ENCODE measurements at places on chromosomes 1 and 21. TPM values are rescaled to one million over a fixed set of nuclear protein-coding genes. Genes with fewer than 3 reads are reported as not detected.

The EFNA1 gene
- total RNA-seq: 10.2 TPM

The GCSAML gene
- total RNA-seq: not detected

The CSF3R gene
- total RNA-seq: not detected

The IGFN1 gene
- total RNA-seq: not detected

The CD5L gene
- not detected for total RNA-seq

The TBX15 gene
- 3.3 TPM for total RNA-seq

The ATP6V1G3 gene
- total RNA-seq: 0.23 TPM

The LRRC3 gene
- total RNA-seq: 3.5 TPM

The RO60 gene
- total RNA-seq: 67.3 TPM

The TTLL10 gene
- not detected for total RNA-seq

The FRRS1 gene
- 16.6 TPM for total RNA-seq

The ELOA gene
- 18.9 TPM for total RNA-seq

The CSDE1 gene
- 442 TPM for total RNA-seq

The OLIG2 gene
- not detected for total RNA-seq

The KLF17 gene
- not detected for total RNA-seq

The UTS2 gene
- total RNA-seq: not detected

The RC3H1 gene
- 11.6 TPM for total RNA-seq

The GJA4 gene
- total RNA-seq: 0.12 TPM

The BMP8B gene
- total RNA-seq: not detected

The SZRD1 gene
- total RNA-seq: 56.2 TPM

The NBPF10 gene
- total RNA-seq: 2.0 TPM

The FCGR1A gene
- not detected for total RNA-seq

The RPS8 gene
- 4,476 TPM for total RNA-seq

The BARHL2 gene
- total RNA-seq: not detected

The OPRD1 gene
- not detected for total RNA-seq

The MAN1C1 gene
- 47.8 TPM for total RNA-seq

The AADACL4 gene
- not detected for total RNA-seq

The IGSF5 gene
- not detected for total RNA-seq

The KPRP gene
- not detected for total RNA-seq

The CCDC17 gene
- total RNA-seq: 1.2 TPM

The CLEC20A gene
- not detected for total RNA-seq

The TEX38 gene
- not detected for total RNA-seq

The ANKRD34A gene
- 1.6 TPM for total RNA-seq

The MAD2L2 gene
- 34.9 TPM for total RNA-seq

The TSTD1 gene
- total RNA-seq: 37.9 TPM

The HHAT gene
- total RNA-seq: 3.5 TPM

The CD52 gene
- not detected for total RNA-seq

The RNASEL gene
- 9.4 TPM for total RNA-seq

The SERTAD4 gene
- total RNA-seq: 1.9 TPM

The PLA2G2C gene
- not detected for total RNA-seq

The LAD1 gene
- 8.6 TPM for total RNA-seq

The DNAJC6 gene
- total RNA-seq: 0.26 TPM

The JAM2 gene
- 0.82 TPM for total RNA-seq
